GM20000 (cell line): ENCODE measurements at places on chromosomes 16 and 17.
A peak's percentile ranks its signal among the peaks of the same experiment; 100 is the strongest.

DNA sequence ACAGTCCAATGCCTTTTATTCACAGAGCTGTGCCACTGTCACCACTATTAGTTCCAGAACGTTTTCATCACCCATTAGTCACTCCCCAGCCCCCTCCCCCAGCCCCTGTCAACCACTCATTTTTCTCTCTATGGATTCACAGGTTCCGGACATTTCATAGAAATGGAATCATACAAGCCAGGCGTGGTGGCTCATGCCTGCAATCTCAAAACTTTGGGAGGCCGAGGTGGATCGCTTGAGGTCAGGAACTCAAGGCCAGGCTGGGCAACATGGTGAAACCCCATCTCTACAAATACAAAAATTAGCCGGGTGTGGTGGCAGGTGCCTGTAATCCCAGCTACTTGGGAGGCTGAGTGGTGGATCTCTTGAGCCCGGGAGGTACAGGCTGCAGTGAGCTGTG, 759 bp upstream of the PAM16 start:
- DNase-seq, result no peak

DNA sequence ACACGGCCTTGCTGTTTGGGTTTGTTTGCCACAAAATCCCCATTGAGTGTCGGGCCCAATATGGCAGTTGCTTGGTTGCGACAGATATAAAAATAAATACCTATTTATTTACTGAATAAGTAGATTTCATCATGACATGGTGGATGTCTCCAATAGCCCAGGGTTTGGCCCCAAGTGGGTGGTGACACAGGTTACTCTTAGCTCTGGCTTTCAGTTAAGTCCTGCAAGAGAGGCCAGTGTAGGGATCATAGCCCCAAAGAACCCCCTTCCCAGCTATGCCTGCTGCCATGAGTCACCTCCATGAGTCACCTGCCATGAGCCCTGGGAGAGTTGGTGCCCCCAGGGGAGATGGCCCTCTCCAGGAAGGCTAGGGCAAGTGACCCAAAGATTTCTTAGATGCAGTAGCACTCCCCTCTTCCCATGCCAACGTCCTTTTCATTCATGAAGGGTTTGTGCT, 78.7 kb upstream of the LGALS9 start:
- no peak for DNase-seq

GRCh38 chr17:12927541-12928425, 90.0 kb downstream of the ELAC2 start:
- no peak for DNase-seq

- DNase-seq, result no peak
Measured at GRCh38 chr17:45224671-45225050, 3.0 kb downstream of the FMNL1 start.

GRCh38 chr17:6651919-6652452, 424 bp downstream of the C17orf100 start:
- DNase-seq, result peak; percentile 59

- peak; percentile 33 for DNase-seq
Measured at GRCh38 chr17:30095507-30096244, 20.9 kb upstream of the NSRP1 start.

DNA sequence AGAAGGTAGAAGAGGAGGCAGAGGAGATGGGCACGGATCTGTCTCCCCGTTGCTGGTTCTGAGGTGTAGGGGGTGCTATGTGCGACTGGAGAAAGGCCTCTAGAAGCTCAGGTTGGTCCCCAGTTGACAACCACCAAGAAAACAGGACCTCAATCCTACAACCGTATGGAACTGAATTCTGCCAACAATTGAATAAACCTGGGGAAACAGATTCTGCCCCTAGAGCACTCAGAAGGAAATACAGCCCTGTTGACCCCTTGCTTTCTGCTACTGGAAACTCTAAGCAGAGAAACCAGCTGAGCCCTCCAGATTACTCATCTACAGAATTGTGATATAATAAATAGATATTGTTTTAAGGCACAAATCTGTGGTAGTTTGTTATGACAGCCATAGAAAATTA, 313.0 kb upstream of the GOT2 start:
- no peak for DNase-seq

GRCh38 chr17:74150428-74151025, 53.0 kb upstream of the RPL38 start:
- no peak for DNase-seq

DNA sequence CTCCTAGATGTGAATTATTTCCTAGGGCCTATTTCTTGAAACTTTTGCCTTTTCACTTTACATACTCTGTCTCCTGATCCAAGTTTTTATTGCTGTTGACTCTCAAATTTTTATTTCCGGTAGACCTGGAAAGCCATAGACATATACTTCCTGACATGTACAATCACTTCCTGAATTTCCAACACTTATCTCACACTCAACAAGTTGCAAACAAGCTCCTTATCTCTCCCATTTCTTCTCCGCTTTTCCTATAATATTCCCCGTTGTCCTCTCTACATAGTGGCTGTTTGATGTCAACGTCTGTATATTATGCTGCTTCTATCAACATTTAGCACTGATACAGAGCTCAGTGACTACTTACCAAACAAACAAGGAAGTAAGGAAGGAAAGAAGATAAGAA, 59.3 kb downstream of the IKZF3 start:
- no peak for DNase-seq

DNA sequence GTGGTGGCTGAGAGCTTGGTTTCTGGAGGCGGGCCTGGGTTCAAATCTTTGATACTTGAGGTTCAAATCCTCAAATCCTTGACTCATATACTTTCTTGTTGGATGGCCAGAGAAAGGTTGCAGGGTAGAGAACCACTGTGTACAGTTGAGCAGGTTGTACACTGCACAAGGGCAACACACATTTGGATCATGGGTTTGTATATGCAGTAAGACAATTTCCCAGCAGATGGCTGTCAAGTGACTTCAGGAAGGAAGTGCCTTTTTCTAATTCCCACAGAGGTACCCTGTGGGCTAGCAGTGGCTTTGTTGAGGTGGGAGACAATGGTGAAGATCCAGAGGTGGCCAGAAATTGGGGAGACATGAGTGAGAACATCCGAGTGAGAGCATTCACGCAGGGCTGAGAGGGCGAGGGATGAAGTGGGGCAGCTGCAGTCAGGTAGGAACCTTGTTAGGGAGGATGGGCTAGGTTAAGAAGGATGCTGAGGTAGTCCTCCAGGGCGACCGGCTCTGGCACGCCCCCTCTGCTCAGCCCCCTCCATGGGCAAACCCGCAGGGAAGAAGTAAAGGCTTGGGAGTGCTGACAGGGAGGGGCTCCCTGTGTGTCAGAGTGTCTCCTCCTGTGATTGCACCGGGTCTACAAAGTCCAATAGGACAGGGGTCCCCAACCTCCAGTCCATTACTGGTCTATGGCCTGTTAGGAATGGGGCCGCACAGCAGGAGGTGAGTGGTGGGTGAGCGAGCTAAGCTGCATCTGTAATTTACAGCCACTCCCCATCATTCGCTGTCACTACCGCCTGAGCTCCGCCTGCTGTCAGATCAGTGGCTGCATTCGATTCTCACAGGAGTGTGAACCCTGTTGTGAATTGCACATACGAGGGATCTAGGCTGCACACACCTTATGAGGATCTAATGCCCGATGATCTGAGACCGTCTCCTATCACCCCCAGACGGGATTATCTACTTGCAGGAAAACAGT, 2.7 kb downstream of the C16orf89 start:
- DNase-seq, result peak; percentile 4

GRCh38 chr17:72349491-72349995, 228.7 kb downstream of the SOX9 start:
- no peak for DNase-seq

DNA sequence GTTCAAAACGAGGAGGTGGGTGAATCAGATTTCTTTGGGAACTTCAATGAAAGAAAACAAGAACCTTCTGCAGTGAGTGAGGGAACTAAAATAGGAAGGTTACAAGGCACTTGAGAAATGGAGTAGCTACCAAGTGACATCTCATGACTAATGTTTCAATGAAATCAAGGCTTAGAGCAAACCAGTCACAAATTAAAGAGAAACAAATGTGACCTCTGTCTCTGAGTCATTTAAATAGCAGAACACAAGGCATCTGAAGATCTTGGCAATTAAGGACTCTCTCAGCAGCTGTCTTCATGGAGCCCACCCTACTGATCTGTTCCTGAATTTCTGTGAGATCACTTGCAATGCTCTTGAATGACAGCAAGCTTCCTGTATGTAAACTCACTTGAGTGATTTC, 109.5 kb downstream of the CDH11 start:
- DNase-seq, result no peak

DNA sequence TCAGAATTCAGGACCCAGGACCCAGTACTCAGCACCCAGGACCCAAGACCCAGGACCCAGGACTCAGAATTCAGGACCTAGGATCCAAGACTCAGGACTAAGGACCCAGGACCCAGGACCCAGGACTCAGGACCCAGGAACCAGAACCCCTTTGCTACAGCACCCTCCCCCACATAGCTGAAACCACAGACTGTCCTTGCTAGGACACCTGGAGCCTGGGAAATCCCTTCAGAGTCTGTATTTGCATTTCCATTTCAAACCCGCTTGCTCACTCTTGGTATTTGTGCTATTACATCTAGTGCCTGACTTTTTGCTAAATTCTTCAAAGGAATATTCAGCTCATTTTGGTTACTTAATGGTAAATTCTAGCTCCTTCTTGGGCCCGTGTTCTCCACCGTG, 275.8 kb upstream of the MAF start:
- DNase-seq, result no peak

- DNase-seq, result no peak
Measured at GRCh38 chr17:81867991-81868673, 3.0 kb downstream of the ARHGDIA start.

DNA sequence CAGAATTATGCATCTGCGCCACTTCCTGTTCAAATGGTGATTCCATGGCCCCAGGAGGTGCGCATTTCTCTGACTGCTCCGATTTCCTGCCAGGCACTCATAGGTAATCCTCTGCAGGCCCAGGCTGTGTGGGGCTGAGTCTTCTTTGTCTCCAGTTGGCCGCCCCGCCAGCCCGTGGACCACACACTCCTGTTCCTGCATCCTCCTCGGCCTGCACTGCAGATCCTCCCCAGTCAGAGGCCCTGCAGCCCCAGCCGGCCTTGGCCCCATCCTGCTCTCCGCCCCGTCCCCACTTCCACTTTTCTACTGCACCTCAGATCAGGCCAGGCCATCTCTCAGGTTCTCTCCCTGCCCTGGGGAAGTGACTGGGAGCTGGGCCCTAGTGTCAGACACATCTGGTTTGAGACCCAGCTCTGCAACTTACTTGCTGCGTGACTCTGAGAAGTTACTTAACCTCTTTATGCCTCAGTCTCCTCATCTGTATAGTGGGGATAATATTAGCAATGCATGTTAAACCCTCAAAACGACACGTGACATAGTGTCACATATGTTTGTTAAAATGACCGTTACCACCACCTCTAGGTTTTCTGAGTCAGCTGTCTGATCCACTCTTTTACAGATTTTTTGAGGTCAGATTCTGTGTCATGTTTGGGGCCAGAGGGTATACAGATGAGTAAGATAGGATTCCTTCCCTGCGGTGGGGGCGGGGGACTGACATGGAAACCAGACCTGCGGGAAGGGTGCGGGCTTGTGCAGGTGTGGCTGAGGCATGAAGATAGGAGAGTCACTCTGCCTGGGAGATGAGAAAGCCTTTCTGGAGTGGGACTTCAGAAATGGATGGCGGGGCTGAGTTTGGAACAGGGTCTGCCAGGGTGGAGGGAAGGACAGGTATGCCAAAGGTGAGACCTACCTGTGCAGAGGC, 12.8 kb downstream of the RAB11FIP4 start:
- no peak for DNase-seq

DNA sequence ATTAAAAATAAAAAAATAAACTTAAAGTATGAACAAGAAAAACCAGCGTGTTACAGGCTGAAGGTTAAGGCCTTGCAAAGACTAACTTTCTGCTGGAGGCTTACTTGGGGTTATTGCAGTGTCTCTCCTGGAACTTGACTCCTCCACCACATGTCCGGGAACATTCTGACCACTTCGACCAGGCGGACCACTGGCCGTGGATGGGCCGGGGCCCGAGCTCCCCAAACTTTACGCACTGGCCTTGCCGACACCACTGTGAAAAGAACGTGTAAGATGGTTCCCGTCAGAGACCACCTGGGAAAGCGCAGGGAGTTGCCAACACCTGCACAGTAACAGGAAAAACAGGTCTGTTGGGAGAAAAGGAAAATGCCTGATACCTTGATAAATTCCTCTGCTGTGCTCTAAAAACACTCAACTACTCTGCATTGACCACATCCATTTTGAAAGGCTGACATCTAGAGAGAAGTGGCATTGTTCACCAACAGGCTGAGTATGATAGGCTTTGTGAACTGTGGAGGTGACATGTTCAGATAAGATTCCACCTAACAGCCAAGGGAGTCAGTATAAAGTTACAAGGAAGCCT, 99.1 kb downstream of the ADAMTS18 start:
- DNase-seq, result no peak

DNA sequence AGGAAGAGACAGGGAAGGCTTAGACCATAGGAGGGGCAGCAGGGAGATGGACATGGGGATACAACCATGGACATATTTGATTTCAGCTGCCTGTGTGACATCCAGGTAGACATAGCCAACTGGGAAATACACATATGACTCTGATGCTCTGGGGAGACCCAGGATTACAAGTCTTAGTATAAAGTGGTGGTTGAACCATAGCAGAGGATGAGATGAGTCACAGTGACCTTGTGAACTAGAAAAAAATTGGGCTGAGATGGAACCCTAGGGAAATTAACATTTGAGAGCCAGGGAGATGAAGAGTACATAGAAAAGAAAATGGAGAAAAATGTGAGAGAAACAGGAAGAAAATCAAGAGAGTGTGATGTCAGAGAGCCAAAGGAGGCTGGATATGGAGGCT, 10.2 kb downstream of the MARCHF10 start:
- DNase-seq, result no peak

DNA sequence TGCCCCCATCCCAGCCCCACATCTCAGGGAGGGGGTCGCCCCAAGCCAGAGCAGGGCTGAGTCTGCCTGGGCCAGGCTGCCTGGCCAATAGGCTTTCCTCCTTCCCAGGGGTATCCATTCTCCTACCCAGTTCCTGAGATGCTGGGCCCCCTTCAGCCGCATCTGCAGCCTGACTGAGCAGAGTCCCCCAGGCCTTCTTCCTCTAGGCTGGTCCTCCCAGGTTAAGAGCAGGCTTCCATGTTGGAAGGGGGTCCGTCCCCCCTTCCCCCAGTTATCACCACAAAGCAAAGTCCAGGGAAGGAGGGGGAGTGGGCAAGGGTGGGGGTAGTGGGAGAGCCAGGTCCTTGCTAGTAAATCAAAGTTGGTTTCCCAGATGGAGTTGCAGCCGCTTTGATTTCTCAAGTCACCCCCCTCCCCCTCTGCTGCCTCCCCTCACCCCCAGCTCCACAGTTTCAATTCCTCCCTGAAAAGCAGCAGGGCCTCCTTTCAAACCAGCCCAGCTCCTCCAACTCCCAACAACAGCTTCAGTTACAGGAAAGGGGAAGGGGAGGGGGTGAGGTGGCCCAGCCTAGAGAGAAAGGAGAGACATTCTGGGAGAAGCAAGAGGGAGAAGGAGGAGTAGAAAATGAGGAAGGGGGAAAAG, 9.5 kb upstream of the FZD2 start:
- no peak for DNase-seq

- DNase-seq, result no peak
Measured at GRCh38 chr16:66167564-66168291, 198.8 kb upstream of the CDH5 start.

DNA sequence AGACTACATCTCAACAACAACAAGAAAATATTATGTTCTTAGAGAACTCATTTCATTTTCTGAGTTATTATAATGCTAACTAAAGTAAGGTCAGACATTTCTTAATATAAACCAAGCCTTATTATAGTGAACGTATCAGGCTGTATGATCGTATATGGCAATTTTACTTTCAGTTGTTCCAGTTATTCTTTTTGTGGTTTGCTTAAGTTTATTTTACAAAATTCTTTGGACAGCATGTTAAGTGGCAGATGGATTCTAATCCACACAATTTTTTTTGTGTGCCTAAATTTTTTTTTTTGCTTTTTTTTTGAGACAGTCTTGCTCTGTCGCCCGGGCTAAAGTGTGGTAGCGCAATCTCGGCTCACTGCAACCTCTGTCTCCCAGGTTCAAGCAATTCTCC, 59.0 kb downstream of the VMP1 start:
- DNase-seq, result no peak
